Esophagus squamous epithelium (tissue), 5 donors: ENCODE measurements at places on chromosomes 5 and 9.

- DNase-seq = no peak
Measured at GRCh38 chr5:54882101-54882500, 103.3 kb downstream of the ESM1 start.

DNA sequence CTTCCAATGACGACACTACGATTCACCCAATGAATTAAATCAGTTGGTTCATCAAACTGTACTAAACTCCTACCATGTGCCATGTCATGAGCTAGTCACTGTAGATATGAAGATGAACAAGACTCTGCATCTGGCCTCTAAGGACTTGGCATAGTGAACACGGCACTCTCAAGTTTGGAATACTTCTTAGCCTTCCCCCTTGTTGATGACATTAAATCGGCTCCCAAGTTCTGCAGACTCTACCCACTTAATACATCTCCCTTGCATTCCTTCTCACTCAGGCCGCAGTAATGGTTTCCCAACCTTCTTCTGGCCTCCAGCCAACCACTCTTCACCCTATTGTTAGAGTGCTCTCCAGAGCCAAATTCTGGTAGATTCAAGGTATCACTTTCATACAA, 184.7 kb downstream of the MAPKAP1 start:
- no peak for DNase-seq

DNA sequence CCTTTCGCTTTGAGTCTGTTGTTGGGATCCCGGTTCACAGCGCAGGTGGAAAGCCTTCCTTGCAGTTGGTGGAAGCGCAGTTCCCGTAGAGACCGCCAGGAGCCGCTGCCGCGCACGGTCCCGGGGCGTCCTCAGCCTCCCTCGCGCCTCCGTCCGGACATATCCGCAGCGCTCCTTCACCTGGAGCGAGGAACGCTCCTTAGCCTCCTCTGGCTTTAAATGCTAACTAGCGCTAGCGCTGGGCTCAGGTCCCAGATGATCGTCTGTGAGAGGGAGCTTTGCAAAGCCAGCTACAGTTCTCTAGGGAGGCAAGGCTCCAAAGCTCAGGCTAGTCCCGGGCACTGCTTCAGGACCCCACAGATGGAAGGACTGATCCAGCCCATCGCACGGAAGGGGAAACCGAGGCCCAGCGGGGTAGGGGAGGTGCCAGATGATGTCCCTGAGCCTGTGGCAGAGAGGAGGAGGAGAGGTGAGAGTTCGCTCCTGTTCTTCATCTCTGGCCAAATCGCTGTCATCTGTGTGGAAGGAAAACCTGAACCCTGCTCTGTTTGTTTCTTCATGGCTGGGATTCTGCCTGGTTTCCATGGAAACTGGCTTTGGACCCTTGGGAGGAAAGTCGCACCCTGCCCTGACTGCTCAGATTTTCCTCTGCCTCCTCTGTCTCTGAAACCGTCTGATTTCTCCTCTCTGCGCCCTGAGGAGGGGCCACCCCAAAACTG, 31.4 kb downstream of the COL15A1 start:
- no peak for DNase-seq

- no peak for DNase-seq
Measured at GRCh38 chr5:147267082-147267832, 32.4 kb downstream of the STK32A start.

GRCh38 chr5:172941067-172941516, 18.1 kb upstream of the RPL26L1 start:
- DNase-seq = no peak

- DNase-seq = no peak
Measured at GRCh38 chr9:35903049-35903448, 3.0 kb upstream of the HRCT1 start.

GRCh38 chr5:74226716-74227485, 413.6 kb downstream of the ENC1 start:
- DNase-seq = no peak

GRCh38 chr5:14016549-14016948, 72.1 kb upstream of the DNAH5 start:
- DNase-seq = no peak

DNA sequence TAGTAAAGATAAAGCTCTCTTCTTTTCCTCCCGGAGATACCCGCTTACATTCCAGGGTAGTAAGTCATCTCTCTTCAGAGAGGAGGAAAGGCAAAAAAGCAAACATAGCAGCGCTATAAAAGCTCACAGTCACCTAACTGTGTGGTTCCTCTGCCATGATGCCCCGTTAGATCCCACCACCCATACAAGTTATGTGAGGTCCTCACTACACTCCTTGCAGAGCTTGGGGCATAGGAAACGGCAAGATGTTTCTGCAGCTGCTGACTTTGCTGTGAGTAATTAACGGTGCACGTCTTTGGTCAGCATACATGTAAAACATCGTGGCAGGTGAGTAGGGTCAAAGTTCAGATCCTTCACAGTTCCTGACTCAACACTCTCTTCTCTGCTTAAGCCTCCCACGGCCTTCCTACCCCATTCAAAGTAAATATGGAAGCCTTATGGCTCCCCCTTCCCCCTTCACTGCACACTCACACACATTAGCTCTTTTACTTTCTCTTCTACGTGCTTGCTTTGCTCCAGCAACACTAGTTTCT, 218.9 kb downstream of the DIRAS2 start:
- no peak for DNase-seq

GRCh38 chr5:57069115-57069835, 104.6 kb upstream of the GPBP1 start:
- no peak for DNase-seq

GRCh38 chr9:85510830-85511504, 230.8 kb downstream of the AGTPBP1 start:
- no peak for DNase-seq

- no peak for DNase-seq
Measured at GRCh38 chr9:125337236-125337635, 75.6 kb downstream of the GAPVD1 start.

DNA sequence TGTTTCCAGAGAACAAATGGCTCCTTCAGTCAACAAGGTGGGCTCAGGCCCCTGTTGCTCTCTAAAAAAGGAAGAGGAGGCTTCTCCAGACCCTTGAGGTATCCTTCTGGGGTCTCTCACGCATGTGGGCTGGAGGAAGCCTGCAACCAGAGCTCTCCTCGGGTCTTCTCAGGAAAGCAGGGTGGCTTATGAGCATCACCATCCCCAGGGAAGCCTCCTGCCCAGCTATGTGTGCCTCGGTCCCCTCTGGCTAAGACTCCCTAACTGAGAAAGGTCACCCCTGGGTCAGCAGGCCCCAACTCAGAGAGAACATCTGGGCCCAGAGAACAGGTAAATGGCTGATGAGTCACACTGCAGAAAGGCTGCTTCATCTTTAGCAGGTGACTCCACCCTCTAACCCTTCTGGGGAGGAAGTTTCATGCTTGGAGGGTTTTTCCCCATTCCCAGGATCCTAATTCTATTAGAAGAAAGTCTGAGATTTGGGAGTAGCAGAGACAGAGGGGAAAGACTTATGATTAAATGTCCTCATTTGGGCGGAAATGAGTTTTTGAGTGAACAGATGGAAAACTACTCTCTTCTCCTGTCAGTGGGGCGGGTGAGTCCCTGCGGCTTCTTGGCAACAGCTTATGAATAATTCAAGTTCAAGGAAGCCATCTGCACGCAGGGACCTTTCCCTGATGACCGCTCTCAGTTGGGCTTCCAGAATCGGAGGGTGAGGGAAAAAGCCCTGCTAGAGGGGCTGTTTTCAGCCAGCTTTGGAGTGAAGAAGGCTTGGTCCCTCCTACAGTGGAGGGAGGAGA, 41.9 kb downstream of the TGFBI start:
- no peak for DNase-seq

DNA sequence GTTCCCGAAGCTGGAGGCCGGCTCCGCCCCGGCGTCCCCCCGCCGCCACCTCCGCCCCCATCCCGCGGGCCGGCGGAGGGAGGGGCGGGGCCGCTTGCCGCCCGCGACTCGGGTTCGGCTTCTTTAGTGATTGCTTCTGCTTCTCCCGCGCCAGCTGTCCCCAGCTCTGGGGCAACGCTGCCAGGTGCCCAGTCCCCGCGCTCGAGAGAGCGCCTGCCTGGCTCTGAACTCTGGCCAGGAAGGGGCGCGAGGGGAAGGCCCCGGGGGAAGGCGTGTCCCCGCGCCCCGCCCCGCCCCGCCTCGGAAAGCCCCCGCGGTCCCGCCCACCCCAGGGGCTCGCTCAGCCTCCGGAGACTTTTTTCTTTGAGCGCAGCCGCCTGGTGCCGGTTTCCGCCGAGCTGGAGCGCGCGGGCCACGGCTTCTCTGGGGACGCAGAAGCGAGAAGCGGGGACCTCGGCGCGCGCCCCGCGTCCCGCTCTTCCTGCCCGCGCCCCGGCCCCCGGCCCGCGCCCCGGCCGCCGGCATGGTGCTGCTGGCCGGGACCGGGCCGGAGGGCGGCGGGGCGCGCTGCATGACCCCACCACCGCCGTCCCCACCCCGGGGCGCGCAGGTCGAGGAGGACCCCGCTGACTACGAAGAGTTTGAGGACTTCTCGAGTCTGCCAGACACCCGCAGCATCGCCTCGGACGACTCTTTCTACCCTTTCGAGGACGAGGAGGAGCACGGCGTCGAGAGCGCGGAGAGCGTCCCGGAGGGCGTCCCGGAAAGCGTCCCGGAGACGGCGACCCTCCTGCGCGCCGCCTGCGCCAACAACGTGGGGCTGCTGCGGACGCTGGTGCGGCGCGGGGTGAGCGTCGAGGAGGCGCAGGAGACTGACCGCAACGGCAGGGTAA, at the start of gene ANKRD33B:
ANKRD33B (plus strand) TSS at position 126 of the 893 bp plus-strand sequence; CDS start at position 524, 398 bp downstream.
- no peak for DNase-seq

- DNase-seq = no peak
Measured at GRCh38 chr5:22844636-22845035, 8.5 kb downstream of the CDH12 start.

GRCh38 chr9:108057421-108058134, 568.0 kb upstream of the KLF4 start:
- DNase-seq = no peak

DNA sequence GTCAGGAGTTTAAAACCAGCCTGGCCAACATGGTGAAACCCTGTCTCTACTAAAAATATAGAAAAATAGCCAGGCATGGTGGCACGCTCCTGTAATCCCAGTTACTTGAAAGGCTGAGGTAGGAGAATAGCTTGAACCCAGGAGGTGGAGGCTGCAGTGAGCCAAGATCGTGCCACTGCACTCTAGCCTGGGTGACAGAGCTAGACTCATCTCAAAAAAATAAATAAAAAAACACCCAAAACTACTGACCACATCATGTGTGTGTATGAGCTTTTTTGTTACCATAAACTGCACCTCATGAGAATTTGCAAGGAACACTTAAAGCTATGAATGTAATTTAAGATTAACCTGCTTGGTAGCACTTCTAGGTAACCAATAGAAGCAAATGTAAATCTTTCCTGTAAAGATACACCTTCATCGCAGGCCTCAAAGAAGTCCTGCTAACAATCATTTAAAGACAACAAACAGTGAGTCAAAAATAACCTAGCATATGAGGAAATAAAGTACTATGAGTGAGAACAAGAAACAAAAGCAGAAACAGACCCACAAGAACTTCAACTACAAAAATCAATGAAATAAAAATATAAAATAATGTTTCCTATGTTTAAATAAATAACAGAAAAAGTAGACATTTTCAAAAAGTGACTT, 13.0 kb downstream of the SLC38A9 start:
- no peak for DNase-seq

DNA sequence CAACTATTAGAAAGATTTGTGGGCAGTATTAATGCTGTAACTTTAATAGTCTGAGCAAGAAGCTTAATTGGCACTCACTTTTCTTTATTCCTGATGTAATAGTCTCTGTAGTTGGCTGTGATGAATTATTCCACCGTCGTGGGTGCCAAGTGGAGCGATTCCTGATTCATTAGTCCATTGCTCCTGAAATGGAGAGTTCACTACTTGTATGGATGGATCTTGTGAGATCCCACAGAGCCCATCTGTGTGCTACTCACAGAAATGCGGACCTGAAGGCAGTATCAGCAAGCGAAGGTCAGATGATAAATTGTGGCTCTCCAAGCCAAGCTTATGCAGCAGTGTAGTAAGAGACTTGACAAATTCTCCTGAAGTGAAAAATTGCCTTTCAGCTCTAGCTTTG, 212.2 kb downstream of the CHSY3 start:
- no peak for DNase-seq

- no peak for DNase-seq
Measured at GRCh38 chr5:98468188-98468869, 305.1 kb upstream of the RGMB start.

DNA sequence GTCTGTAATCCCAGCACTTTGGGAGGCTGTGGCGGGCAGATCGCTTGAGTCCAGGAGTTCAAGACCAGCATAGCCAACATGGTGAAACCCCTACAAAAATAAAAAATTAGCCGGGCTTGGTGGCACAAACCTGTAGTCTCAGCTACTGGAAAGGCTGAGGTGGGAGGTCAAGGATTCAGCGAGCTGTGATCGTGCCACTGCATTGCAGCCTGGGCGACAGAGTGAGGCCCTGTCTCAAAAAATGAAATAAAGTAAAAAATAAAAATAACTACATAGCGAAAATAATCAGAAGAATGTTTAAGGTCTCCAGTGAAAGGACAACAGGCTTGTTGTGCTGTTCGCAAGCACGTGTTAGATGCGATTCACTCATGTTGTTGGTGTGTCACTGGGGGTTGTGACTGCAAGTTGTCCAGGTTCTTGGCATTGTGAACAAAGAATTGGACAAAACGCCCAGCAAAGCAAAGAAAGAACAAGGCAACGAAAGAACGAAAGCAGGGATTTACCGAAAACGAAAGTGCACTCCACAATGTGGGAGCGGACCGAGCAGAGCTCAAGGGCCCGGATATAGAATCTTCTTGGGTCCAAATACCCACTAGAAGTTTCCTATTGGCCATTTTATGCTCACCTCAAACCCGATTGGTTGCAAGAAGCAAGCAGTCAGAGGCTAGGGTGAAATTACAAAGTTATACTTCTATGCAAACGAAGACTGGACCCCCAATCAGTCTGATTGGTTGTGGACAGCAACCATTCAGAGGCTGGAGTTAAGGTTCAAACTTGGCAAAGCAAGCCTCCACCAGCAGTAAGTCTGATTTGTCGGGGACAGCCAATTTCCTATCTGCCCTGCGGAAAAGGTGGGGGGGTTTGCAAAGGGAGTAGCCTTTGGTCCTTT, 844 bp upstream of the MCCC2 start:
- DNase-seq = no peak

- no peak for DNase-seq
Measured at GRCh38 chr9:79687131-79687447, 115.3 kb downstream of the TLE4 start.

GRCh38 chr9:1490341-1491232, 440.4 kb downstream of the DMRT2 start:
- no peak for DNase-seq

GRCh38 chr5:38465061-38465460, 91.4 kb downstream of the LIFR start:
- no peak for DNase-seq

DNA sequence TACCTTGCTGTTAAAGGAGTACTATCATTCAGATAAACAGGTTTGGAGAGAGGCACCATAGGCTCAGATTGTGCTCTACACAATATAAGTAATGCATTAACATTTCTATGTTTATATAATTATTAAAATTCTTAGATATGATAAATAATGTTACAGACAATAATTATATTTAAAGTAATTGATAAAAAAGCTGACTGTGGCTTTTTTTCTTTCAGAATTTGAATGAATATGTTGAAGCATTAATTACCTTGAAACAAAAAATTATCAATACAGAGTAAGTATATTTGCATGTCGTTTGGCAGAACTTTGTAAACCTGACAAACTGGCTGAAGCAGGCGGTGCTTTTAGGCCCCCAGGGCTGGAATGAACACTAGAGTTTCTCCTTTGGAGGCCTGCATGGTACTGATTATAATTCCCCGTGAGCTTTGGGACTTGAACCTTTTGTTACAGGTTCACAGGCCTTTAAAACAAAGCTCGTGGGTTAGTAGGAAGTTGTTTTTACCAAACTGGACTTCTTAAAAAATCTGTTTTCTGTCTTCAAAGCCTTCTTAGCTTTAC, 13.8 kb downstream of the ICE1 start:
- DNase-seq = no peak
